Lower lobe of right lung (tissue), 2 donors: ENCODE measurements at places on chromosomes 16 and 17. TPM values are rescaled to one million over a fixed set of nuclear protein-coding genes. Genes with fewer than 3 reads are reported as not detected.

DNA sequence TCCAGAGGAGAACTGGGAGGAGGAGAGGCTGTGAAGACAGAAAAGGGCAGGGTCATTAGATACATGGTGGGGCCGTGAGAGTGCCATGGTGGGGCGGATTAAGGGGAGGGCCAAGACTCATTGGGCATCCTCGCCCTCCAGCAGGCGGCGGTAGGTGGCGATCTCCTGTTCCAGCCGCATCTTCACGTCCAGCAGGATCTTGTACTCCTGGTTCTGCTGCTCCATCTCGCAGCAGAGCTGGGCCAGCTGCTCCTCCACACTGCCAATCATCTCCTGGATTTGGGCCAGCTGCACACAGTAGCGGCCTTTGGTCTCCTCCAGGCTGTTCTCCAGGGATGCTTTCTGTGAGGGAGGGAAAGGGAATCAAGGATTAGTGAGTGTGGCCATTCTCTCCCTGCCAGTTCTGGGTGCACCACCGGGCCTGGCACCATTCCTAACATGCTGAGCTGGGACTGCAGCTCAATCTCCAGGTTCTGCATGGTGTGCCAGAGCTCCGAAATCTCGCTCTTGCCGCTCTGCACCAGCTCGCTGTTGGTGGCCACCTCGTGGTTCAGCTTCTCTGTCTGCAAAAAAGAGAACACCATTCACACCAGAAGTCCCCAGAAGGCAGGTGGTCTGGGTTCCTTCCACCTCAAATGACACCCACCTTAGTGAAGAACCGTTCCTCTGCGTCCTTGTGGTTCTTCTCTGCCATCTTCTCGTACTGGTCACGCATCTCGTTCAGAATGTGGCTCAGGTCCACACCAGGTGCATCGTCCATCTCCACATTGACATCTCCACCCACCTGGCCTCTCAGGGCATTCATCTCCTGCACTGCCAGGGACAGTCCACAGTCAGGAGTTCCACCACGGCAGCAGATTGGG is 129.0 kb downstream of the CCDC144A start:
- no peaks in the 10 kb centered on the region for H3K36me3 ChIP-seq
- H3K4me3 ChIP-seq, result no peak overlapping the region
- H3K27ac ChIP-seq, result no peak overlapping the region
- peaks cover 7% of the 10 kb centered on the region for H3K4me1 ChIP-seq

DNA sequence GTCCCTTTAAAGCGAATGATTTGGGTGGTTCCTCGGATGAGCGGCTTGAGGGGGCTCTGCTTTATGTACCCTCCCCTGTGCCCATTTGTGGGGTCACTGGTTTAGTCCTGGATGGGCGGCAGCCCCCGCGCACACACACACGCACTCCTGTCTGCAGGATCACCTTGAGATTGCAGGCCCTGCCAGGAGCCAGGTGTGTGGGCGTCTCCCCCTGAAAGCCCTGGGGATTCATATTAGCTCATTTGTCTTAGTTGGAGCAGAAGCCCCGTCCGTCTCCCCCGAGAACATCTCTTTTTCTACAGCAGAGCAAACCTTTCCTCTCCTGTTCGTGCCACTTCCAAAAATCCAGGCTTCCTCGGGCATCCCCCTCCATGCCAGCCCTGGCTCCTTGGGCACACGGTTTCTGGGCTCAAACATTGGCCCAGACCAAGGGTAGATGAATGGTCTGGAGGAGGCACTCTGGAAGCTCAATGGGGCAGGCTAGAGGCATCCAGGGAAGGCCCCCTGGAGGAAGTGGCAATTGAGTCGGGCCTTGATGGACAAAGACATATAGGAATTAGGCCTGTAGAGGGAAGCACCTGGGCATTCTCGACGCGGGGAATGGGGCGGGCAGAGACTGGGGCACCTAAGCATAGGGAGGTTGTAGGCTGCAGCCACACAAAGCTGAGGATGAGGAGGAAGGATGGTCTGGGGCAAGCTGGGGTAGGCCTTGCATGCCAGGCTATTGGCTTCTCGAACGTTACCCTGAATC is 218.5 kb upstream of the GSE1 start:
- H3K36me3 ChIP-seq, result no peaks in the 10 kb centered on the region
- peak; percentile 35 for DNase-seq
- no peaks in the 10 kb centered on the region for H3K27me3 ChIP-seq
- H3K4me1 ChIP-seq, result peaks cover 34% of the 10 kb centered on the region

- H3K36me3 ChIP-seq, result no peaks in the 10 kb centered on the region
- no peak for DNase-seq
- H3K27ac ChIP-seq, result peak overlapping the region; percentile 46
- H3K4me1 ChIP-seq, result peaks cover 77% of the 10 kb centered on the region
- H3K4me3 ChIP-seq, result no peak overlapping the region
- no peaks in the 10 kb centered on the region for H3K27me3 ChIP-seq
Measured at GRCh38 chr17:17698371-17698770, 17.1 kb downstream of the RAI1 start.

- H3K4me1 ChIP-seq, result peaks cover 19% of the 10 kb centered on the region
- no peak overlapping the region for H3K27ac ChIP-seq
- H3K36me3 ChIP-seq, result peaks cover 11% of the 10 kb centered on the region
Measured at GRCh38 chr16:49635591-49636581, 220.0 kb downstream of the ZNF423 start.

DNA sequence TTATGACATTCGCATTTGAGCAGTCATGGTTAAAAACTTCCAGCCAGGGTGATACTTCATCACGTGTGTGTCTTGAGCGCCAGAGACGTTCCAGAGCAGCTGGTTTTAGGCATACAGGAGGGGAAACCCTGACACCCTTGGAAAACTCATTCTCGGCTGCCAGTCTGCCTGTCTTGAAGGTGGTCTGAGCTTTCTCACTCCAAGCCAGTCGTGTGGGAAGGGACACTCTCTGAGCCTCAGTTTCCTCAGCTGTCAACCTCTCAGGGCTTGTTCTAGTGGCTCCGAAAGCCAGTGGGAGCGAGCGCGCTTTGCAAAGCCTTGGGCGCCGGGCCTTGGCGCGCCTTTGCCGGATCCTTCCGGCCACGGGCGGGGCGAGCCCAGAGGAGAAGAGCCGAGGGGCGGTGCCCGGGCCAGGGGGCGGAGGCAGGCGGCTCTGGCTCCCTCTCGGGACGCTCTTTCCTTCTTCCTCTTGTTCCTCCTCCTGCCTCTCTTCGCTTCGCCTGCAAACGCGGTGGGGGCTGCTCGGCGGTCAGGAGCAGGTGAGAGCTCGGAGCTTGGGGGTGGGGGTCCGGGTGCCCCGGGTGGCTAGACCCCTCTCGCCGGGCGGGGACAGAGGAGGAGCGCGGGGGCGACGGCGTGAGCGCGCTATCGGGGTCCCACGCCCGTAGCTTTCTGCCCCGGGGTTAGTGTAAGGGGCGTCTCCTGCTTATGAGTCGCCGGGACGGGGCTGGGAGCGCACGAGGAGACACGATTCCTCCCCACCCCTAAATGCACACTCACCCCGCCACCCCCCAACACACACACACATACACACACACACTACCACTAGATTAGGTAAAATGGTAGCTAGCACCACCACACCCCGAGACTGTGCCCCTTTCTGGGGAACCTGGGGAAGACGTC is at the start of gene LDAF1:
Gene LDAF1 (plus strand): TSS at position 467 of the 903 bp plus-strand sequence. CDS start 2,509 bp downstream, outside the sequence.
- peak; percentile 91 for DNase-seq
- no peaks in the 10 kb centered on the region for H3K27me3 ChIP-seq
- peak within 1 kb of the TSS; percentile 86 for H3K4me3 ChIP-seq

- H3K27ac ChIP-seq, result no peak overlapping the region
- no peaks in the 10 kb centered on the region for H3K4me1 ChIP-seq
- no peak overlapping the region for H3K4me3 ChIP-seq
Measured at GRCh38 chr16:1082266-1082951, 9.9 kb downstream of the SSTR5 start.

DNA sequence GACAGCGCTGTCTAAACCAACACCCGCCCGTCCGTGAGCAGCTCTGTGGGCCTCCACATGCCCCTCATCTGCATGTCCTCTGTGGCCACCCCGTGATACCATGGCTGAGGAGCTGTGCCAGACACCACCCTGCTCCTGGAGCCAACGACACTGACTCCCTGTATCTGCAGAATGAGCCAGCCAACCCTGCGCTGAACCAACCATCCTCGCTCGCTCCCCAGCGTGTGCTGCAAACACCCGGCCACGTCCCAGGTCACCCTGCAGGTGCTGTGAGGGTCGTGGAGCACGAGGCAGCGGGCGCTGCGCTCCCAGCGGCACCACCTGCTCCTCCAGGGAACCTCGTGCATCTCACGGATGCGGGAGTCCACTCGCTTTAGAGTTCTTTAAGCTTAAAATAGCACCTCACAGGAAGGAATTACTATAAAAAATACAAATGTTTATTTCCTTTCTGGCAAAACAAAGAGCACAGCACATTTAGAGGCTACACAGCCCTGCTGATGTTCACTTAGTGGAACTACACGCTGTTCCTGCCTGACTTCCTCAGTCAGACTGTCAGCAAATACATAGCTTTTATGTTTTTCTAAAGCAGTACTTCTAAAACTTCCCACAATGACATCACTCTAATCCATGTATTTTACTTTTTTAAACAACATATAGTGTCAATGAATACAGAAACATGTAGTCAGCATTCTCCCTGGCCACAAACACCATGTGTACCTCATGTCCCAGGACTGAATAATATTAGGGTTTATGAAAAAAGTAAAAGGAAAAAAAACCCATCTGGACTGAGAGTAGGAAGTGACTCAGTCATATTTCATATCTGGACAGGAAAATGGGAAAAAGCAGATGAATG is 43.5 kb downstream of the MAP1LC3B start:
- no peaks in the 10 kb centered on the region for H3K27me3 ChIP-seq
- peaks cover 24% of the 10 kb centered on the region for H3K36me3 ChIP-seq
- H3K27ac ChIP-seq, result peak overlapping the region; percentile 75
- no peak for DNase-seq

Gene GAS2L2
- total RNA-seq, result 3.1 TPM

Gene ASPHD1
- total RNA-seq, result 1.6 TPM

Gene ZNF232
- 11.4 TPM for total RNA-seq

Gene NPTX1
- total RNA-seq, result 2.1 TPM

Gene ACSM3
- total RNA-seq, result 25.2 TPM
